ENCODE measurements at places on chromosomes 5 and 9.

DNA sequence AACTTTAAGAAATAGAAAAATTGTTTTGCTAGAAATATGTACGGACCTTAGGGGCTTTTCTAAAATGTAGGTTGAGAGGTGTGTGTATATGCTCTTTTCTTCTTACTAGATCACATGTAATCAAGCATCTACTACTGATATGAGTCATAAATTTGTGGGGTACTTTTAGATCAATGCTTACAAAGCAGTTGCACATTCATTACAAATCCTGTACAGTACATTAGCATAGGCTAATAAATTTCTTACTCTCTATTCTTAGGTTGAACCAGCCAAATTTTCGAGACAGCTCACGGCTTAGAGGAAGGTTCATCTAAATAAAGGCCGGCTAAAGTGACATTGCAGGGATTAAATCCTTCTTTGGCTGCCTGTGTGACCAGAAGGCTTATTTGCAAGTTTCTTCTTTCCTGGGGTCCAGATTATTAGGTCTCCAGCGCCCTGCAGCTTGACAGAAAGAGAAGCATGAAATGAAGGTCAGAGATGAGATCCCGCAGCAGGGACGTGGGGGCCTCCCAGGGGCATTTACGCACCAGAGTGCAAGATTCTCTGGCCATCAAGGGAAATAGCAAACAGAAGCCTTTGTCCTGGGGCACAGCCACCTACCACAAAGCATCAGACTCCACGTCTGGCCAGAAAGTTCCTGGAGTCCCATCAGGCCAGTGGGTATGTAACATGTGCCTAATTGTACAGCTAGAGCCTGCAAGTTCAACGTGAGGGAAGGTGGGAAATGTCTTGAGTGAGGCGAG, 53.0 kb downstream of the NIM1K start:
- no peak for DNase-seq

GRCh38 chr9:111952559-111952958, 55.9 kb downstream of the UGCG start:
- DNase-seq: no peak

GRCh38 chr5:122112063-122112462, 17.3 kb upstream of the ZNF474 start:
- DNase-seq: no peak

- no peak for DNase-seq
Observed at GRCh38 chr5:73311291-73312110, 137.1 kb downstream of the FOXD1 start.

DNA sequence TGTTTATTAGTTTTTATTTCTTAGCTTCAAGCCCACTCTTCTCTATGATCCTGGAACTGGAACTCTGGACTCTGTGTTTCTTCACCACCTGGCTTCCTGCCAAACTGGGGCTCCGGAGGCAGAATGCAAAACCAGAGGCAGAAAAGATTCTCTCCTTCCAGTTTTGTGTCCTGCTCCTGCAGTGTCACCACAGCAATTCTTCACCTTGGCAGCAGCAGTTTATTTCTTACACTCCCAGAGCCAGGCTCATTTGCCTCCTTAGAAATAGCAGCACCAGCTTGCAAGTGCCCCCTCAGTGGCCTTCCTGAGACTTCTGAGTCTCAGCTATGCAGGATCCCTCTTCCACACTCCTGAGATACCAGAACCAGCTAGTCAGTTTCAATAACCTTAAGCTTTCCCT, 26.7 kb upstream of the CAMK4 start:
- no peak for DNase-seq

- DNase-seq: peak; percentile 3
Observed at GRCh38 chr9:111108946-111109345, 70.7 kb upstream of the LPAR1 start.

- DNase-seq: no peak
Observed at GRCh38 chr5:116573702-116574366, 789 bp downstream of the SEMA6A start.

DNA sequence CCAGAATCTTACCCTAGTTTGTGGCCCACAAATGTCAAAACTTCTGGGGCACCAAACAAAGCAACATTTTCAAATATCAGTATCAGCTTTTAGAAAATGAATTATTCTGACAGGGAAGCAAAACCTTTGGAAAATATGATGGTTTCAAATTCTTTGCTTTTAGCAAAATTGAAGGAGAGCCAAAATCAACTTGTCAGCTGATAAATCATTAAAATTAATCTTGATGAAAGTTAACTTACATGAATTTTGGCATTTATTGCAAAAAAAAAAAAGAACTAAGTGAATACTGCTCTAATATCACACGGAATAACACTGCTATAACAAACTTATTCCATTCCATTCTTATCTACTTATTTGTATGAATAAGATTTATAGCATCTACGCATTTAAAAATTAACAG, 158.1 kb upstream of the TARS1 start:
- no peak for DNase-seq

- no peak for DNase-seq
Observed at GRCh38 chr9:114883709-114884108, 46.7 kb downstream of the TNFSF8 start.

DNA sequence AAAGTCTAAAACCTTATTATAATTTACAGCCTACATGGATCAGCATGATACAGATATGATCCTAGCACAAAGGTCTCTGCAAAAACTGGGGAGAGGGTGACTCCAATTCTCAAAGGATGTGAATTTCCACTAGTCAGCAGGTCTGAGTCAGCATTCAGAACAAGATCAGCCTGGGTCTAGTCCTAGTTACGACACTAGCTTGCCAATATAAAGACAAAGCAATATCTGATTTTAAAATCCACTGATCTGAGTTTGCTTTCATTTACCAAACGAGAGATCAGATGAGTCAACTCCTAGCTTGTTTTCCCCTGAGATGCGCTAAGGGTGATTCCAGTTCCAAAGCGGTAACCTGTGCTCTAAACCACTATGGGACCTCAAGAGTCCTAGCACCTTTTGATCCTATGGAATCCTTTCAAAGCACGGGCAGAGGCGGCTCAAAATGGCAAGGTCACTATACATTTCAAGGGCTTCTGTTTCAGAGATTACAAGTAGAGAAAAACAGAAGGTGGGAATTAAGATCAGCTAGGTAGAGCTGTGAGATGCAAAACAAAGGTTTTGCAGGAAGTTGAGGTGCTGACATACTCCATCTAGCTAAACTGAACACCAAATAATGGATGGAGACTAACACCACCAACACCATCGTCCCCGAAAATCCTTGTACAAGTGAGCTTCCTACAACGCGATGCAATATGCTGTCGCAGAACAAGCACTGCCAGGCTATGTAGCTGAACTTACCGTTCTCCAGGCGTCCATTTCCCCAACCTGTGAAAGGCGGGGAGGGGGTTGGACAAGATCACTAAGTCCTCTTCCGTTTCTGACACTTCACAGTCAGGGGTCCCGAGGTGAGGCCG, 906 bp downstream of the SLC25A51 start:
- no peak for DNase-seq

- no peak for DNase-seq
Observed at GRCh38 chr9:22650145-22650544, 203.5 kb downstream of the DMRTA1 start.

DNA sequence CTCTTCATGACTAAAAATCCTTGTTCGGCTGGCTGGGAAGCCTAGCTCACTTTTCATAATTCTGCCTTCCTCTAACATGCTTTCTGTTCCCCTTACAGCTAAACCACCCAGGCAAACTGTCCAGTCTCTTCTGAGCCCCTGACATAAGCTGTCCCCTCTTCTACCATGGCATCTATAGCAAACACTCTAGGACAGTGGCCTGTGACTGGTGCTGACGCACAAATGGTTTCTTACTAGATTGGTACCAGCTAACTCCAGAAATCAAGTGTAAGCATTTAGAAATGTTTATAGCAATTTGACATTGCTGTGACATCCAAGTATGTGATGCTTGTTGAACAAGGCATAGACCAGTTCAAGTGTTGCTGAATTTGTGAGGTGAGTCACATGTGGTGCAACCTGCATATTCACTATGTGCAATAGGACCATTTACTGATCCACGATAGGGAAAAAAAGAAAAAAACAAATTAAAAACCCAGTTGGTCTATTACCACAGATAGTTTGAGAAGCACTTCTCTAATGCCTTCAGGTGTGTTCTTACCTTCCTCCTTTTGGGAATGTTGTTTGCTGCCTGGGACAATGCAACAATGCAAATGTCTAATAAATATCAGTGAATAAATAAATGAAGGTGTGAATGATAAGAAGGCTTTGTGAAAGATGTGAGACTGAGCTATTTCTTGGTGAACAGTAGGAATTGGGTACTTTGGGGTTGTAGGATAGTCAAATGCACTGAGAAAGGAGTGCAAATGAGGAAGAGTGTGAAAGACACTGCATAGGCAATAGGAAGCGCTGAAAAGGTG, 22.4 kb downstream of the ELOVL7 start:
- DNase-seq: no peak

DNA sequence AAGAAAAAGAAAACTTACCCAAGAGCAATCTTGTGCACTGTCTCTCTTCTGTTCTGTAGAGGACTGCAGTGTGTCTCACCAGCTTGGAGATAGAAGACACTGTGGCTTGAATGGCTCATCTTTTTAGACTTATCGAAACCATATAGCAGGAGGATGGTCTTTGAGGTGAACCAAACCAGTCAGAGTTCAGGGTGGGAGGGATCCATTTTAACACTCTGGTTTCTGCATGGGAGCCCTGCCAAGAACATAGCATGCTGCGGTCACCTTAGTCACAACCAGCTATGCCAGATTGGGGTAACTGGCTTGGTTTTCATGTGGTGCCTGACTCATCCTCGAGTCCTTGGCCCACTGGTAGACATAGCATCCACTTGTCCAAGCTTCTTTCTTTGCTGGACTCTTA, 135.1 kb downstream of the PAPPA start:
- no peak for DNase-seq

GRCh38 chr5:177972613-177973012, 23.4 kb downstream of the PROP1 start:
- no peak for DNase-seq

GRCh38 chr9:110156416-110156815, 51.5 kb downstream of the C9orf152 start:
- no peak for DNase-seq

- DNase-seq: no peak
Observed at GRCh38 chr9:121107029-121107428, 32.3 kb downstream of the CNTRL start.

- no peak for DNase-seq
Observed at GRCh38 chr5:98742396-98743073, 30.9 kb upstream of the RGMB start.

- no peak for DNase-seq
Observed at GRCh38 chr9:113772121-113772810, 103.8 kb upstream of the ZNF618 start.

- no peak for DNase-seq
Observed at GRCh38 chr9:34566972-34567371, 22.6 kb downstream of the CNTFR start.

GRCh38 chr5:177489119-177489716, 8.2 kb downstream of the PDLIM7 start:
- no peak for DNase-seq

DNA sequence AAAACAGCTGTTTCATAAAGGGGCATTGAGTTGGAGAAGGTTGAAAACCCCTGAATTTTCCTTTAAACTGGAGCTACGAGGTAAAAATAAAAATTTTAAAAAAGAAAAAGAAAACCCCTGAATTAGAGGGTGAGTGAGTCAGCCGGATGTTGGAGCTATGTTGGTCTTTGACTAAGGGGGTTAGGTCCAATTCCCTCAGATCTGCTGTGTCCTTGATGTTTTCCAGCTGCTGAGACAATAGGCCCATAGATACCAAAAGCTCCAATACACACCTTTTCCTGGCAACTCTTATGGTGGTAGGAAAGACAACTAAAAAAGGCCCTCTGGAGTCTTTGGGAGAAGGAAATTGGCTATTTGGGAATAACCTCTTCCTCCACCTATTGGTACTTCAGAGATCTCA, 79.4 kb upstream of the SAP30L start:
- no peak for DNase-seq

- DNase-seq: no peak
Observed at GRCh38 chr9:13993632-13994185, 320.2 kb downstream of the NFIB start.

- DNase-seq: no peak
Observed at GRCh38 chr9:98706651-98707165, 2.0 kb downstream of the GABBR2 start.

DNA sequence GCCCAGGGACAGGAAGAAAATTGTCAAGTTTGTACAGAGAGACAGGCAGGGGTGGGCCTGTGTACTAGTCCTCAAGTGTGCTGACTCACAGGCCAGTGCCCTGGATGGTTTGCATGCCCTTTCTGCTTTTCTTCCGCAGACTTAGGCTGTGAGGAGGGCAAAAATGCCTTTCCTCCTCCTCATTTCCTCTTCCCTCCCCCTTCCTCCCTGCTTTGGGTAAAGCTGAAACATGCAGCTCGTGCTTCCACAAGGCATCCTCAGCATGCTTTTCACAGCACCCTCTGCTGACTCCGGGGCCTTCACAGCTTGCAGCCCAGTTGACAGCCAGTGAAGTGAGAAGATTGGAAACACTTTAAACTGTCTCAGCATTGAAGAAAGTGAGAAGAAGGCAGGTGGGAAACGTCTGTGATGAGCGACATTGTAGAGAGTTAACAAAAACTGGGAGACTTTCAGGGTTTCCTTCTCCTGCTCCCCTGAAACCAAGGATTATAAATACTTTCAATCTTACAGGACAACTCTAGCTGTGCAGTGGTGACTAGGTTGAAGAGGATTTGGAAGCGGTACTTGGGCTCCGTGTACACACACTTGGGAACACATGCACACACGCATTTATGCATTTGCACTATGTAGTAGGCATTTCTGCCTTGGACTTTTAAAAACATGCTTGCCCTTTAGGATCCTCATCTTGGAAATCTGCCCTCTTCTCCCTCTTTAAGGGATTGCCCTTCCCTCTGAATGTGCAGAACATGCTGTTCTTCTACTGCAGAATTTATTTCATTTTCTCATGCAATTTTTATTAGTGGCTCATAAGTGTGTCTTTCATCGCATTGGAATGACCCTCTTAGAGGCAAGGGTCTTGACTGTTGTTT, 138.8 kb downstream of the GRIA1 start:
- DNase-seq: no peak

- DNase-seq: no peak
Observed at GRCh38 chr9:35859990-35860339, 10.2 kb downstream of the OR13J1 start.

DNA sequence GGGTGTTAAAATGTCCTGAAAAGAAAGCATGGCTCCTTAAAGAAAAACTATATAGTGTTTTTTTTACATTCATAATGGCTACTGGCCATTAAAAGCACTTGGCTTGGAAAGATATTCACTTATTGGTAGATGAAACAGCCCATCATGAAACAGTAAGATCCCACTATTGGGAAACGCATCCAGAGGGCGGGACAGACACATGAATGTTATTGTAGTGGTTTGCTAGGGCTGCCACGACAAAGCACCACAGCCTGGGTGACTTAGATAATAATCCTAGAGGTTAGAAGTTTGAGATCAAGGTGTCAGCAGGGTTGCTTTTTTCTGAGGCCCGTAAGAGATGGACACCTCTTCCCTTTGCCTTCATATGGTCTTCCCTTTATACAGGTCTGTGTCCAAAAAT, 139.4 kb upstream of the ANKH start:
- DNase-seq: no peak

DNA sequence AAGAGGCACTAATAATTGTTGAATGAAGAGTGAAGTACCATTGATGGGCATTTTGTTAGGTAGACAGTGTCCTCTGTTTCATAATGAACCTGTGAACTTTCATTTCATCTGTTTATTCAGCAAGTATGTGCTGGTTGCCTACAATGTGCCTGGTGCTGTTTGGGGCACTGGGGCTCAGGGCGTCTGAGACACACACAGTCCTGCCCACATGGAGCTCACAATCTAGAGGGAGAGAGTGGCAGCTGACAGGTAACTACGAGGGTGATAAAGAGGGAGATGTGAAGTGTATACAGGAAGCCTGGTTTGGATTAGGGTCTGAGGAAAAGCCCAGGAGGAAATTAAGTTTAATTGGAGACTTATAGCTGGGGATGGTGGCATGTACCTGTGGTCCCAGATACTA, 28.5 kb upstream of the NDST1 start:
- DNase-seq: no peak

Data from CD4-positive, alpha-beta T cell (primary cell).